GDM1 (cell line): ENCODE measurements at places on chromosomes 5 and 9.

DNA sequence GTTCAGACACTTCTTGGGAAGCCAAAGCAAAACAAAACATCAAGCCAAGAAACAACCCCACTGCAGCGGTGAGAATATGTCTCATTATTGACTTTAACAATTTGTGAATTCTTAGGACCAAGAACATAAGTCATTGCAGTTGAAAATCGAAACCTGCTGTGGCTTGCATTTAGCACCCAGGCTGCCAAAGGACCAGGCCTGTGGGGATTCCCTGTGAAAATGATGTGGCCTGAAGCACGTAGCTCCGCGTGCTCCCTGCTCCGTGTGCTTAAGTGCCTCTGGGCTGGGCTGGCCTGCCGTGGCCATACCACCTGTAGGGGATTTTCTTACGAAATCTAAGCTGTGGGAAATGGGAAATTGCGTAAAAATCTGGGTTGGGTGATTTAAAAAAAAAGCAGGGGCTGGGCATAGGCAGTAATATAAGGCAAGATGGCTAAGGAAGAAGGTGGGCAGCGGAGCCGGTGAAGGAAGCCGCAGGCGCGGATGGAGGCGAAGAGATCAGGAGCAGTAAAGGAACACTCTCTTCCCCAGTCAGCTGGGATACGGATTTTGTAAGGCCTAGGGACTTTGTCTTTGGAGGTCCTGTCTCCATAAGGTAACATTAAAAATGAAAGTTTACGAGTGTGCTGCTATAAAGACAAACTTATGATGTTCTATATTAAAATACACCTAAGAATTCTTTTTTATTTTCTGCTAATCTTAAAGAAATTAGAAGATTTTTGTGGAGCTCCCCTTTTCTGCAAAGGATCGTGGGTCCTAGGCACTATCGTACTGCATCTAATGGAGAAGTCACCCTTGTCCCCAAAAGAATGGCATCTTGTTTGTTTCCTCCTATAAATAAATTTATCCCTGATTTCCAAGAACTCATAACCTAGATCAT, 189.6 kb upstream of the SEMA6A start:
- no peak for DNase-seq

DNA sequence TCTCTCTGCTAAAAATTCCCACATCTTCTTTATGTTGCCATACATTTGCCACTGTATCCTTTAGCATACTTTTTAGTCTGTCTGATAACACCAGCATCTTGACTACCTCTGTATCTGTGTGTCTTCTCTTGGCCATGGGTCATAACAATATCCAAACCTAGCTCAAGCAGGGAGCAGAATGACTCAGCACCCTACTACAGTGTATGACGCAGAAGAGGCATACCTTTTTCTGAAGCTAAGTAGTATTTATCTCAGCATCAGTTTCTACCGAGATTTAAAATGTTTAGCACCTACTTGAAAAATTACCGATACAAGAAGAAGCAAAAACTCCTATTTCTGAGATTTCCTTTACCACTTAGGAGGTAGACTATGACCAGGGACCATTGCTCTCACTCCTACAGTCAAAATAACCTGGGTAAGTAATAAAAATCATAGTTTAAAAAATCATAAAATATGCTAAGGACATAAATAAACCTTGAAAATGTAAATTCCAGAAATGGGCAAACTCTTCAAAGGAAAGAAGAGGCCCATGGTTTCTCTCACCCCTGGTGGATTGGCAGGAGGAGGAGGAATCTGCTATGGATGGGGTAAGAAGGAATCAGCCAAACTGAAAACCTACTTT, 286.5 kb downstream of the MAST4 start:
- DNase-seq, result no peak

DNA sequence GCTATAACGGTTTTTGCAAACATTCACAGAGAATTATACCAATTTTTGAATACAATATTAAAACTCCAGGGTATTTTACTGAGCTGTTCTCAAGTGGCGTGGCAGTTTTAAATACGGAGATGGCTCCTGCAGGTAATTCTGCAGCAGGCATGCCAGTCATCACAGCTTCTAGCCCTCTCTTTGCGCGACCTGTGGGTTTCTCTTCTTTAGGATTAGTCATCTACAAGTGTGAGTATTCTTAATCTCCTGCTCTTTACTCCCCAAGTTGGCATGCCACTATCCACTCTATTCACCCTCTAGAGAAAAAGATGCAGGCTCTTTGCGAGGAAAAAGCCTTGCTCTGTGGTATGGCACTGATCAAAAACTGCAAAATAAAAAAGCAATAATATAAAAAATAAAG, 43.9 kb downstream of the ANKRD31 start:
- DNase-seq, result no peak

DNA sequence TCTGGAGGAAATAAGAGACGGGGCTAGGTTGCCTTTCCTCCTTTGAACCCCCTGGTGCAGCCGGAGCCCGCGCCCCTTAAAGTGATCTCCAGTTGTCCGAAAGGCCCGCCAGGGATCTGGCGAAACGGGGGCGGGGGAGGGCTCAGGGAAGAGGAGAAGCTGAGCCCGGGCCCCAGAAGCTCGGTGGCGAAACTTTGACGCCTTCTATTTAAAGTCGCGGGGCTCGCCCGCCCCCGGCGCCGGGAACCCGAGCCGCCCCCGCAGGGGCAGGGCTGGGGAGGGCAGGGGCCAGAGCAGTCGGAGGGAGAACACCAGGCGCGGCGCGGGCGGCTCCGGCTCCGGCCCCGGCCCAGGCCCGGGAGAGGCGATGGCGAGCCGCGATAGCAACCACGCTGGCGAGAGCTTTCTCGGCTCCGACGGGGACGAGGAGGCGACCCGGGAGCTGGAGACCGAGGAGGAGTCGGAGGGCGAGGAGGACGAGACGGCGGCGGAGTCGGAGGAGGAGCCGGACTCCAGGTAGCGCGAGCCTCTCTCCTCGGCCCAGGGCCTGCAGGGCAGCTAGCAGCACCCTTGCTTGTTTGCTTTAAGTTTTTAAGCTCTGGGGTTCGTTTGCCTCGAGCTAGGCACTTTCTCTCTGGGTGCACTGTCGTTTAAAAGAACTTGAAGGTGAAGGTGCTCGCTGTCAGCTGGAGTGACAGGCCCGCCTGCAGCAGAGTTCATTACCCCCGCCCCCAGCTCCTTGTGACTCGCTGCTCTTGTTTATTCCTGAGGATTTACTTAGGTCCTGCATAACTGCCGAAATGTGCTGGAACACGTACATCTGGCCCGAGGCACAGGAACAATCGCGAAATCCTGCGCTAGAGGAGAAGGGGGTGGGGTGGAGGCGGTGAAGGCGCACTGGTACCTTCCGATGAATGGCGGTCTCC, at the start of gene CMYA5:
Gene CMYA5, plus strand, starts transcription at position 296 of the 926 bp plus-strand sequence. Its CDS starts 72 bp downstream, at position 368.
- DNase-seq, result no peak

DNA sequence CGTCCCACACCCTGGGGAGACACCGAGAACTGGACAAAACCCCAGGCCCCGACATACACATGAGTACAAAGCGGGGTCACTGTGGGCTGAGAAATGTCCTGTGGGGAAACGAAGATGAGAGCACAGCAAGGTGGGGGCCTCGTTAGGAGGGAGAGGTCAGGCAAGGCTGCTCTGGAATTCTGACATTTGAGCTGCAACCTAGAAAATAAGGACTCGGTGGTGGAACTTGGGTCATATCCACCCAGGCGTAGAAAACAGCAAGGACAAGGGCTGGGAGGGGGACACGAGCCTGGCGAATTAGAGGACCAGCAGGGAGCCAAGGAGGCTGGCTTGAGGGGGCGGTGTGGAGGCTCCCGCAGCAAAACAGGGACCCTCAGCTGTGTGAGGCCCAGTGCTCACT, 32.8 kb downstream of the NCS1 start:
- no peak for DNase-seq
